Esophagus muscularis mucosa (tissue), 4 donors: ENCODE measurements at places on chromosomes 12 and 14. TPM values are rescaled to one million over a fixed set of nuclear protein-coding genes. Genes with fewer than 3 reads are reported as not detected.
A peak's percentile ranks its signal among the peaks of the same experiment; 100 is the strongest.

DNA sequence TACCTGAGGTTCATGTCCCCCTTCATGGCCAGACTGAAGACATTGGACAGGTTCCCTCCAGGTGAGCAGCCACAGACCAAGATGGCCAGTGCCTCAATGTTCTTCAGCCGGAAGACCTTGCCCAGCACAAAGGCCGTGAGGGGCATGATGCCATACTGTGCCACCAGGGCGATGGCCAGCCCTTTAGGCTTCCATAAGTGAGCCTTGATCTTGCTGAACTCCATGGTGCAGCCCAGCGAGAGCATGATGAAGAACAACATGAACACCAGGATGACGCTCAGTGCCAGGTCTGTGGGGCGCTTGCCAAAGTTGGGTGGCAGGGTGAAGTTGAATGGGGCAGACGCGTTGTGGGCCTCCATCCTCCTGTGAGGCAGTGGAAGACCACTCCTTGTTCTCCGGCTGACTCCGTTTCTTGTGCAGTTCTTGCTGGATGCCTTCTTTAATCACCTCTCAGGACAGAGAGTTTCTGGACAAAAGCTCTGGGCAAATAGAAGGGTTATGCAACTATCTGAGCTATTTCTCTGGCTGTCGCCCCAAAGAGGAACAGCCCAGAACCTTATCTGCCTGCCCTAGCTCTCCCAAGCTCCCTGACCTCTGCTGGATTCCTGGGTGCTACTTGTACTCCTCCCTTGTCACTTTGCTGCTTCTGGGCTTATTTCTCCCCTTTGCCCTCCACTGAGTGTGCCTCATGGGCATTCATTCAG lies at the start of gene SLC10A1:
Gene SLC10A1 (minus strand): TSS at position 445 of the 704 bp plus-strand sequence. CDS start 86 bp downstream, at position 359.
- no peak within 1 kb of the TSS for H3K27ac ChIP-seq
- peak; percentile 62 for DNase-seq
- H3K27me3 ChIP-seq: no peaks in the 10 kb centered on the region
- no peaks in the 10 kb centered on the region for H3K4me1 ChIP-seq
- H3K36me3 ChIP-seq: no peaks in the 10 kb centered on the region

DNA sequence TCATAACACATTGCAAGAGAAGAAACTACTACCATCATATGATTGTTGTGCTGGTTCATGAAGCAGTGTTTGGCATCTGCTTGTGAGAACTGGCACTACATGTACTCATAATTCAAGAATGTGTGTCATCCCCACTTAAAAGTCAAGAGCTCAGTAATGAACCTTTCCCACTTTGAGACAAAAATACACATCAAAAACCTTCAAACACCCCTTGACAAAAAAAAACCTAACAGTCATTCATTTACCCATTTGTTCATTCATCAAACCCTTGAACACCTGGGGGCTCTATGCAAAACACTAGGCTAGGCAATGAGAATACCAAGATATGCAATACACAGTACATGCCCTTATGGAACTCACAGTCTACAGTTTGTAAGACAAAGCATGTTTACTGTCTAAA lies 40.0 kb downstream of the KIF21A start:
- H3K27ac ChIP-seq: no peak overlapping the region
- peaks cover 4% of the 10 kb centered on the region for H3K4me1 ChIP-seq
- H3K4me3 ChIP-seq: no peak overlapping the region
- H3K36me3 ChIP-seq: no peaks in the 10 kb centered on the region

- no peak overlapping the region for H3K4me3 ChIP-seq
- DNase-seq: no peak
- no peaks in the 10 kb centered on the region for H3K27me3 ChIP-seq
- no peak overlapping the region for H3K27ac ChIP-seq
Measured at GRCh38 chr12:118288174-118288573, 84.5 kb downstream of the TAOK3 start.

GRCh38 chr12:112179916-112180315 lies 54.6 kb downstream of the TRAFD1 start:
- no peak overlapping the region for H3K4me3 ChIP-seq
- H3K4me1 ChIP-seq: peaks cover 31% of the 10 kb centered on the region
- no peak overlapping the region for H3K27ac ChIP-seq
- peaks cover 66% of the 10 kb centered on the region for H3K36me3 ChIP-seq

ASB2 gene
- total RNA-seq: 53.5 TPM

MYRFL gene
- not detected for total RNA-seq

GRCh38 chr12:68671179-68671578 lies 15.6 kb upstream of the NUP107 start:
- H3K36me3 ChIP-seq: peaks cover 5% of the 10 kb centered on the region
- H3K4me1 ChIP-seq: peaks cover 3% of the 10 kb centered on the region
- H3K27ac ChIP-seq: no peak overlapping the region

DNA sequence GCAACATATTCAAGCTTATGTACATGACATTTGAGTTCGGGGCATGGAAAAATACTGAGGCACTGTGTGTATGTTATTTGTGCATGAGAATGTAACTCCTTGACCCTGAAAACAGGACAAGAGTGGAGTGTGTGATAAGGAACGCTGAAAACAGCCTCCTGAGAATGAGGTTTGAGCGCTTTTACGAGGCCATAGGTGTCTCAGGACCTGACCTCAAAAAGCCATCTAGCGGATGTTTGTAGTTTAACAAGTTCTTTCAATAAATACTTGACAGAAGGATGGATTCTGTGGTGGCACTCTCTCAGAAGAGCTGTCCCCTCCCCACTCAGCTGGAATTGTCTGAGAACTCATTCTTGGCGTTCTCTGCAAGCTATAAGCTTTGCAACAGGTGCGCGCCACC lies 350.5 kb upstream of the TMTC1 start:
- H3K27ac ChIP-seq: no peak overlapping the region
- H3K27me3 ChIP-seq: no peaks in the 10 kb centered on the region
- H3K4me1 ChIP-seq: no peaks in the 10 kb centered on the region

DNA sequence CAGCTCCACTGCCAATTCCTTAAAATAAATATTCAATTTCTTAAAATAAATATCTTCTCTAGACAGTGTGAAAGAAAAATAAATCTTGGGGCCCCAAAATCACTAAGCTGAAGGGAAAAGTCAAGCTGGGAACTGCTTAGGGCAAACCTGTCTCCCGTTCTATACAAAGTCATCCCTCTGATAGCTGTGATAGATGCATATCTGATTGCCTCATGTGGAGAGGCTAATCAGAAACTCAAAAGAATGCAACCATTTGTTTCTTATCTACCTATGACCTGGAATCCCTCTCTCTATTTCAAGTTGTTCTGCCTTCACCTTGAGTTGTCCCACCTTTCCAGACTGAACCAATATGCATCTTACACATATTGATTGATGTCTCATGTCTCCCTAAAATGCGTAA lies 889.8 kb downstream of the TRHDE start:
- no peak overlapping the region for H3K27ac ChIP-seq
- no peaks in the 10 kb centered on the region for H3K4me1 ChIP-seq
- no peaks in the 10 kb centered on the region for H3K36me3 ChIP-seq
- H3K4me3 ChIP-seq: no peak overlapping the region
- no peaks in the 10 kb centered on the region for H3K27me3 ChIP-seq

GRCh38 chr12:57726884-57727757 lies 11.4 kb downstream of the AGAP2 start:
- H3K27ac ChIP-seq: peak overlapping the region; percentile 54
- H3K4me1 ChIP-seq: peaks cover 23% of the 10 kb centered on the region
- DNase-seq: no peak
- H3K27me3 ChIP-seq: peaks cover 8% of the 10 kb centered on the region

DNA sequence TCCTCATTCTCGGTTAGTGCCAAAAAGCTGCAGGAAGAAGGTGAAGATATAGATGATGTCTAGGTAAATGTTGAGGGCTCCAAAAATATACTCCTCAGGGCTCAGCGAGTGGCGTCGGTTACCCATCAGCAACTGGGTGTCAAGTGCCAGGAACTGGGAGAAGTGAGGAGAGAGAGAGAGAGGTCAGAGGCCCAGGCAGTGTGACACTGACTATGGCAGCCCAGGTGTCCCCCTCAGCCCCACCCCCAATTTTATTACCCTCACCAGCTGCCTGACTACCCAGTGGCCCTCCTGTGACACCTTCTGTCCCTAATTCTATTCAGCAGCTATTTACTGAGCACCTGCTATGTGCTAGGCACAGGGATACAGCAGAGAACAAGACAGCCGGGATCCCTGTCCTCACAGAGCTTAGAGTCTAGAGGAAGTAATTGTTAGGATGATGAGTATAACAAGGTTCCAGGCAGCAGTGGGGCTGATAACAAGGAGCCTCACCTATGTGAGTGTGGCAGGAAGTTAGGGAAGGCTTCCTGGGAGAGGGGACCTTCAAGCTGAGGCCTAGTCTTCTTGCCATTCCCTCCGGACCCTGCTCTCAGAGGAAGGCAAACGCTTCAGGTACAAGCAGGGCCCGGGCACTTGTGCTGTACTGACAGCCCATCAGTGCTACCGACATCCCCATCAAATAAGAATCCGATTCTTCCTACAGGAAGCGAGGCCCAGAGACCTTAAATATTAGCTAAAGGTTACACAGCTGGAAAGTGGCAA lies 27.8 kb upstream of the BCDIN3D start:
- H3K4me3 ChIP-seq: no peak overlapping the region
- no peaks in the 10 kb centered on the region for H3K27me3 ChIP-seq
- H3K36me3 ChIP-seq: no peaks in the 10 kb centered on the region
- no peak overlapping the region for H3K27ac ChIP-seq
- DNase-seq: no peak

ZNF891 gene
- total RNA-seq: 4.6 TPM

DNA sequence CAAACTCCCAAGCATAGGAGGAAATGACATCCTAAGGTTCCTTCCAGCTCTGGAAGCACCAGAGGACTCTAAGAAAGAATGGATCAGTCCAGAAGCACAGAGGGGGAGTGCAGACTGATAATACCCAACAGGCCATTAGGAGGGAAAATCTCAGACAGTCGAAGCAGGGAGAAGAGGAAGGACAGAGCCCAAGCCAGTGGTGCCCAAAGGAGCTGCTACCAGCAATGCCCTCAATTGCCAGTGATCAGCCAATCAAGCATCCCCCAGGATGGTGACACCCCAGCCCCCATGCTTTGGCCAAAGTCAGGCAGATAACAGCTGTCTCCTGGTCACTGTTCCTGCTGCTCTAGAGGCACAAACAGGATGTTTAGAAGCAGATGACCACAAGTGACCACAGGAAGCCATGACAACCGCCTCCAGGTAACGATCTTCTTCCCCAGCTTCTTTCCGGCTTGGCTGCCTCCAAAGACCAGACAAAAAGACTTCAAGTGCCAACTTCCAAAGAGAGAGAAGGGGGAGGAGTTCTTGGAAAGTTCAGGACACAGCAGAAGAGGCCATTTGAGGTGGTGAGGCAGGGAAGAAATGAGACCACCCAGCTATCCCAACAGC lies 16.2 kb downstream of the PXN start:
- no peaks in the 10 kb centered on the region for H3K27me3 ChIP-seq
- peak overlapping the region; percentile 23 for H3K4me3 ChIP-seq
- H3K36me3 ChIP-seq: no peaks in the 10 kb centered on the region
- H3K4me1 ChIP-seq: peaks cover 99% of the 10 kb centered on the region

GRCh38 chr12:71159264-71159663 lies 1.5 kb upstream of the TSPAN8 start:
- H3K4me1 ChIP-seq: no peaks in the 10 kb centered on the region
- H3K4me3 ChIP-seq: no peak overlapping the region
- no peaks in the 10 kb centered on the region for H3K36me3 ChIP-seq
- DNase-seq: no peak
- H3K27ac ChIP-seq: no peak overlapping the region

- no peak for DNase-seq
- peaks cover 44% of the 10 kb centered on the region for H3K36me3 ChIP-seq
- no peak overlapping the region for H3K4me3 ChIP-seq
- H3K4me1 ChIP-seq: no peaks in the 10 kb centered on the region
- H3K27me3 ChIP-seq: no peaks in the 10 kb centered on the region
Measured at GRCh38 chr14:102902523-102903247, 19.8 kb upstream of the AMN start.

DNA sequence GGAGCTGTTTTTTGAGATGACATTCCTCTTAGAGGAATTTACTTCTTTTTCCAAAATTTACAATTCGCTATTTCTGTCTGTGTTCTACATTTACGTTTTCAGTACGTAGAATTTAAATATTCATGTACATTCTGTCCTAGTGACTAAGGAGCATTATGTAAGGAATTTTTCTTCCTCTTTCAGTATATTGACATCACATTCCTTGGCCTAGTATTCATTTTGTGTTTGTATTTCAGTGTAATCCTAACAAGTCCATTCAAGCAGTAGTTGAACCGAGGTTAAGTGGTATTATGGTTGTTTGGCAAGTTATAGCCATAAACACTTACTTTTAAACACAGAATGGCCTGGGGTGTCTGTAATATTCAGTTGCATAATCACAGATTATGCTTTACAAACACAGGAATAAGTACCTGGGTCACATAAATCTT lies 465.2 kb downstream of the PCNX1 start:
- H3K36me3 ChIP-seq: no peaks in the 10 kb centered on the region
- peaks cover 21% of the 10 kb centered on the region for H3K4me1 ChIP-seq
- DNase-seq: no peak
- no peaks in the 10 kb centered on the region for H3K27me3 ChIP-seq

IL22 gene
- total RNA-seq: not detected

- no peak overlapping the region for H3K27ac ChIP-seq
- DNase-seq: peak; percentile 29
- no peaks in the 10 kb centered on the region for H3K36me3 ChIP-seq
Measured at GRCh38 chr12:62629413-62629812, 162.8 kb downstream of the MON2 start.

MGAT4C gene
- total RNA-seq: 2.5 TPM

HRK gene
- not detected for total RNA-seq

- DNase-seq: no peak
- no peaks in the 10 kb centered on the region for H3K27me3 ChIP-seq
- no peaks in the 10 kb centered on the region for H3K4me1 ChIP-seq
- no peaks in the 10 kb centered on the region for H3K36me3 ChIP-seq
- H3K4me3 ChIP-seq: no peak overlapping the region
Measured at GRCh38 chr14:80700601-80701000, 240.9 kb downstream of the CEP128 start.

KRT78 gene
- 2.1 TPM for total RNA-seq
